ENCODE measurements at places on chromosomes 2 and 18. TPM values are rescaled to one million over a fixed set of nuclear protein-coding genes. Genes with fewer than 3 reads are reported as not detected.

Gene COL3A1
- 594 TPM for total RNA-seq

Gene POTEI
- total RNA-seq: not detected

Gene FKBP1B
- total RNA-seq: 4.4 TPM

Gene CDH19
- not detected for total RNA-seq

Gene TRIM43
- total RNA-seq: not detected

Gene CAPN14
- total RNA-seq: 0.12 TPM

Gene POTEC
- not detected for total RNA-seq

Data from HFFc6 (cell line).